Stimulated activated CD8-positive, alpha-beta memory T cell treated with anti-CD3 and anti-CD28 coated beads, Interleukin-15, amount 100 ng/mL, for 48 hours (primary cell): ENCODE measurements at places on chromosomes 2 and 18.
A peak's percentile ranks its signal among the peaks of the same experiment; 100 is the strongest.

GRCh38 chr2:240791221-240791800 lies 28.7 kb downstream of the KIF1A start:
- no peak for DNase-seq

DNA sequence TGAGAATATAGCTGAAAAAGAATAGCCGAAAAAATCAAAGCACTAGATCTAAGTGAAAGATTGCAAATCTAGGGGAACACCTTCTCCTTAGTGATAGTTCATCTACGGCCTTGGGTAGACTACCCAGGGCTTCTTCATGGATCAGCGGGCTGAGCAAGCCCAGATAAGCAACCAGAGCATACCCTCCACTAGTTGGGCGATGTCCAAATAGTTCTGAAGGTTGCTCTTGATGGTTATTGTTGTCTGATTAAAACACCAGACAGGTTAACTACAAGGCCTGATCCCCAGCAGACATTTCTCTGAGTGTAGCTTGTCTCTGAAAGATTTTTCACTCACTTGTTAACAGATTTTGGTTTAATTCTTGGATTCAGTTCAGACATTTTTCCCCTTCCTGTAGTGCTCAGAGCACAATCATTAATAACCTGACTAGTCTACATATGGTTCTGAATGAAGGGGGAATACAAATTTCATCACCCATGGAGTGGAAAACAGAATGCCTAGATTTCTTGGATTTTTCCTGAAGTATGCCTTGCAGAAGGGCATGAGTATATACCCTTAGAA lies 99.6 kb downstream of the BABAM2 start:
- DNase-seq: no peak

DNA sequence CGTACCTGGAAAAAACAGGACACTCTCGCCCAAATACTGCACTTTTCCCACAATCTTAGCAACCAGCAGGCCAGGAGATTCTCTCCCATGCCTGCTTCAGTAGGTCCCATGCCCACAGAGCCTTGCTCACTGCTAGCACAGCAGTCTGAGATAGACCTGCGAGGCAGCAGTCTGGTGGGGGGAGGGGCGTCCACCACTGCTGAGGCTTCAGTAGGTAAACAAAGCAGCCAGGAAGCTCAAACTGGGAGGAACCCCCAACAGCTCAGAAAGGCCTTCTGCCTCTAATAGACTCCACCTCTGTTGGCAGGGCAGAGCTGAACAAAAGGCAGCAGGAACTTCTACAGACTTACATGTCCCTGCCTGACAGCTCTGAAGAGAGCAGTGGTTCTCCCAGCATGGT lies 1202.8 kb upstream of the ACVR2A start:
- DNase-seq: no peak

DNA sequence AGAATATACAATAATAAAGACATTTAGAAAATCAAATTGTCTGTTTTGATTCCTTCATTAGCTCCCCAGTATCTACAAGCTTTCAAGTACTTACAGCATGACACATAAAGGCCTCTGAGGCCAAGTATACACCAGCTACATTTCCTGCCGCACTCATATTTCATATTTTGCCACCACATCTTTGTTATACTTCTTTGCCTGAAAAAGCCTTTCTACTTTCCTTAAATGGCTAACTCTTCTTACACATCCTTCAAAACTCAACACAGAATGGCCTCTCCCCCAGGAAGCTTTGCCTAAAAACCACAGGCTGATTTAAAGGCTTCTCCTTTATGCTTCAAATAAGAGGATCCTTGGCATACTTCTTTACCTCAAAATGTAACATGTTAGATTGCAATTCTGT lies 4.5 kb downstream of the STK17B start:
- DNase-seq: no peak

DNA sequence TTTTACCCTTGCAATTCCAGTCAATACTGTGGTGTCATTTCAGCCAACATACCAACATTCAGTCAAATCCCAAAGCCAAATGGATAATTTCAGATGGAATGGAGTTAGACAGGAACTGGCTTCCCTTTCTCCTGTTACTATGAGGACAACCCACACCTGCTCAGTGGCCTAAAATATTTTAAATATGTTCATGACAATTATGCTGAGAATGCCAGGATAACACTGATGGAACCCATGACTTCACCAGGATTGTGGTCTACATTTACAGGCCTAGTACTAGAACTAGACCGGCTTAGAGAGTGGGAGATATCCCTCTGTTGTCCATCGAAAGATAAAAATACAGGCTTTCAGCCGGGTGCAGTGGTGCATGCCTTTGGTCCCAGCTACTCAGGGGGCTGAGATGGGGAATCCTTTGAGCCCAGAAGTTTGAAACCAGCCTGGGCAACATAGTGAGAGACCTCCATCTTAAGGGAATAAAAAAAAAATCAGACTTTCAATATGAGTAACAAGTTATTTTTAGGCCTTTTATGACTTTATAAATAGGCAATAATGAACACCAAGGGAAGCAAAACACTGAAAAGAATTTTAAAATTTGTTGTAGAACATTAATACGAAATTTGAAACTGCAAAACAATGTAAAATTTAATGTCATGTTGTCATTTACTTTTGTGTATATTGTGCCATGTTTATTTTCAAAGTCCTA lies 14.2 kb downstream of the GPATCH11 start:
- no peak for DNase-seq

- peak; percentile 47 for DNase-seq
Measured at GRCh38 chr2:96556441-96557330, 20.1 kb downstream of the ARID5A start.

- DNase-seq: no peak
Measured at GRCh38 chr2:205656461-205656860, 25.8 kb upstream of the NRP2 start.

DNA sequence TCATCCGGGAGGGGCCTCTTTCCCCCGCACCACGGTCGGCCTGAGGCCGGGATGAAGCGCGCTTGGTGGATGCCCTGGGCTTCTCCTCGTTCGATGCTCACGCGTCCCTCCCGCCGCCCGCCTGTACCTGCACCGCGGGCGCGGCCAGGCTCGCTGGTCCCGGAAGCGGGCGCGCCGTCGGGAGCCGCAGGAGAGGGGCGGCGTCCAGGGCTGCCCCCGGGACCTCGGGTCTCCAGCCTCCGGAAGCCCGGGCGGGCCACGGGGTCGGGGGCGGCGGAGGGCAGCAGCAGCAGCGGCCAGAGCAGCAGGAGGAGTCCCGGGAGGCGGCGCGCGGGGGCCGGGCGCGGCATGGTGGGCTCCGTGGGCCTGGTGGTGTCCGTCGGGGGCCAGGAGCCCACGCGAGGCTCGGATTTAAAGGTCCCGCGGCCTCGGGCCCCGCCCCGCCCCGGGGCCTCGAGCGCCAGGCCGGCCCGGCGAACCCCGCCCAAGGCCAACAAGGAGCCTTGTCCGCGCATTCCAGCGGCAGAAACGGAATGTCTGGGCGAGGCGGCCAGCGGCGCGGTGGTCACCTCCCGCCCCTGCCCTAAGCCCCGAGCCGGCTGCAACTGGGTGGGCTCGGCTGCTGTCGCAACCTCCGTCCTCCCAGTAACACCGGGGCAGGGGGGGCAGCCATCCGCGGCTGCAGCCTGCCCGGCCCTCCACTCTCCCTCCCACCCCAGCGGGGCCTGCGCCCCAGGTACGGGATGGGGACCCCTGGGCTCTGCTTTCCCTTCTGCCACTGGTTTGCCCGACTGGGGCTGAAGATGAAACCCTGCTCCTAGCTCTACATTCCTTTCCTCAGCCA lies at the start of gene MATN3:
Gene MATN3 (minus strand): TSS at position 387 of the 844 bp plus-strand sequence. CDS start 37 bp downstream, at position 350.
- no peak for DNase-seq

GRCh38 chr2:207937823-207938222 lies 87.5 kb downstream of the PLEKHM3 start:
- DNase-seq: no peak

DNA sequence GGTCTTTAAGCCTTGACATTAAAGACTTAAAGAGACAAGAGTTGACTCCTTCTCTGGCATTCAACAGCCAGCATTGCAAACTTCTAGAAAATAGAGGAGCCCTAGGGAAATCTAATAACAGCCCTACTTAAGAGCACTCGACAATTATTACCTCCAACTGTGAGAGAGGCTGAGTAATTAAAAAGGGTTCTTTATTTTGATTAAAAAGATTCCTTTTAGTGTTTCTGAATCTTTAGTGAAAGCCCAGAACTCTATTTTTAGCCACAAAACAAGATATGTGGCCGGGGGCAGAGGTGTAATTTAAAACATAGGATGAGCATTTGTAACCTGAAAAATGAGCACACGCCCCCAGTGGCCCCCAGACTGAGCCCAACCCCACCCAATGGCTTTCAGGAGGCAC lies 222.3 kb downstream of the SMAD2 start:
- DNase-seq: no peak

DNA sequence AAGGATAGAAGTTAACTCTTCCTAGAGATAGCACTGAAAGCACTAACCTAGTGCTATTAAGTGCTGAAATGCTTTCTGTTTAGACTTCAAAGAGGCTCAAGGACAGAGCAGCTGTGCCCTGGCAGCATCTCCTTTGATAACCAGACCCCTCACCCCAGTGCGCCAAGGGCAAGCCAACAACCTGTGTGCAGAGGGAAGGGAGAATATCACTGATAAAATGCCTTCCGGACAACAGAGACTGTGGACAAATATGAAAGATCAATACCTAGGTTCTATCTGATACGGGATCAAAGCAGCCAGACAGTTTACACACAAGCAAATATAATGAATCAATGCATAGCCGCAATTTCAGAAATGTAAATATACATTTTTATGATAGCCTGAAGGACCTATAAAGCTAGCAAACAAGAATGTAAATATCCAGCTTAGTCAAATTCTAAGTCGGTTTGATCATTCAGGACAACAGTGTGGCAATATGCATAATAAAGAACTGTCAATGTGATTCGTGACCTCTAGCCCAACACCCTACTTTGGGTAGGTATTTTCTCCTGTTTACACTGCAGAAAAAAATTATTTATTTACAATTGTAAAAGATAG lies 91.8 kb upstream of the RFX8 start:
- DNase-seq: no peak

DNA sequence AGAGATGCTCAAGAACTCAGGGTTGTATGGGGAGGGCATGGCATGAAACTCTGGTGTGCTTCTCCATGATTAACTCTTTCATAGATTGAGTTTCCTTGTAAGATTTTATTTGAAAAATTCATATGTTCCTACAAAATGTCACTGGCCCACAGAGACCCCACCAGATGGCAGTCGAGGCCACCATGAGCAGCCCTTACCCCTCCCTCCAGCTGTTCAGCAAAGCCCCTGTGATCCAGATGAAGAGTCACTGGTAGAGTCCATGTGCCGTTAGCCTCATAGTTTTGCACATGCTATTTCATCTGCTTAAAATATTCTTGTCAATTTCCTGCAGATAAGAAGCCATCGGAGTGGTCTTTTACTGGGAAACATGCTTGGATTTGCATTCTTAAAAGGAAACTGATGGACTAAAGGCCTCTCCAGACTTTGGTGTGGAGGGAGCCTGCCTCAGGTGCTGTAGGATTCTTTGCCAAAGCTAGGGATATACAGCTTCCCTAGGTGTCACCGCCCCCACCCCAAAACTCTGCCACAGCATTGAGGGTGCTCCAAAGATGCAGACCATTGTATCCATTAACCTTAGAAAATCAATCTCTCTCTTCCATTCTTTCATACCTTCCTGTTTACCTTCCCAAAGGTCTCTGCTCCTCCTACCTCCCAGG lies 18.8 kb downstream of the ZNF385B start:
- DNase-seq: no peak

DNA sequence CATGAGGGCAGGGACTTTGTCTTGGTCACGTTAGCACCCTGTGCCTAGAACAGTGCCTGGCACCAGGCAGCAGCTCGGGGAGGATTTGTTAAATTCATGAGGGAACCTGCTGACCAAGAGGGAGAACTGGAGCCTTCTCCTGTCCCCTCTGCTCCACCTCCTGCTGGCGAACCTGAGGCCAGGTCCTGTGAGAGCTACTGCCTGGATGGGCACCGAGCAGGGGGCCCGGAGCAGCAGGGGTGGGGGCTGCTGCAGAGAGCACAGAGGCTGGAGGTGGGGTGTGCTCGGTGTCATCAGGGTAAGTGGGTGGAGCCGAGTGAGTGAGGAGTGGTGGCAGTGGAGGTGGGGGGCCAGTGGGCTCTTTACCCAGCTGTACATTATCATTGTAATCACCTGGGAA lies 52.1 kb upstream of the FAHD2A start:
- DNase-seq: no peak

- DNase-seq: no peak
Measured at GRCh38 chr2:30237966-30238800, 6.8 kb downstream of the LBH start.
